Stimulated activated CD8-positive, alpha-beta memory T cell treated with anti-CD3 and anti-CD28 coated beads, Interleukin-7, amount 100 ng/mL, for 48 hours (primary cell): ENCODE measurements at places on chromosomes 12 and 14.

DNA sequence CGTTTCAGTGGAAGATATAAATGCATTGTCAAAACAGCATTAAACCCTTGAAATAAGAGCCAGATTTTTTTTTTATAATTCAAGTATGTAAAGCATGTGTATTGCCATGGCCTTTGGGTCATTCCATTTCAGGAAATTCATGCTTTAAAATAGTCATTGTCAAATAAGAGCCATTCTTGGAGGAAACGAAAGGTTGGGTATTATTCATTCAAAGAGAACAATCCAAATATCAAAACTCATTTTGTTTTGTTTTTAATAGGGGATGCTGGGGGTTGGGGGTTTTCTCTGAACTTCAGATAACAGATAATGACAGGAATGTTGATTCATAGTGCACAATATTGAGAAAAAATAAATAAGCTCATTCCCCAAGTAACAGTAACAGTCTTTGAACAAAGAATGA is 174.4 kb upstream of the NUDT4 start:
- DNase-seq, result no peak

DNA sequence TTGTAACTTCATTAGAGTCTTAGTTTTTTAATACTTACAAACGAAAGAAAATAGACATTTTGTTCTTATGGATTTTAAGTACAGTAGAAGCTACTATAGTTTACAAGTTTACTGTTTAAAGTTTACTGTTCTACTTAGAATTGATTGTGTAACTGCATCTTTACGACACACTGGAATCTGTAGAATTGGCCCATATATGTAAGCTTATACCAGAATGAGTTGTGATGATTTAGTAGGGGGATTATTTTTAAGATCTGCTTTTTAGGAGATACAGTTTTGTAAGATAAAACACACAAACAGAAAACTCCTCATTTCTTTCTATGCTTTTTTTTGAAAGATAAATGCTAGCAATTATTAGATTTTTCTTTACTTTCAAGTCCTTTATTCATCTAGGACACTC is 30.2 kb upstream of the NAV3 start:
- DNase-seq, result no peak

GRCh38 chr14:103932791-103933490 is 4.7 kb downstream of the TDRD9 start:
- no peak for DNase-seq

GRCh38 chr12:130557886-130558765 is 158.0 kb downstream of the RIMBP2 start:
- DNase-seq, result no peak

DNA sequence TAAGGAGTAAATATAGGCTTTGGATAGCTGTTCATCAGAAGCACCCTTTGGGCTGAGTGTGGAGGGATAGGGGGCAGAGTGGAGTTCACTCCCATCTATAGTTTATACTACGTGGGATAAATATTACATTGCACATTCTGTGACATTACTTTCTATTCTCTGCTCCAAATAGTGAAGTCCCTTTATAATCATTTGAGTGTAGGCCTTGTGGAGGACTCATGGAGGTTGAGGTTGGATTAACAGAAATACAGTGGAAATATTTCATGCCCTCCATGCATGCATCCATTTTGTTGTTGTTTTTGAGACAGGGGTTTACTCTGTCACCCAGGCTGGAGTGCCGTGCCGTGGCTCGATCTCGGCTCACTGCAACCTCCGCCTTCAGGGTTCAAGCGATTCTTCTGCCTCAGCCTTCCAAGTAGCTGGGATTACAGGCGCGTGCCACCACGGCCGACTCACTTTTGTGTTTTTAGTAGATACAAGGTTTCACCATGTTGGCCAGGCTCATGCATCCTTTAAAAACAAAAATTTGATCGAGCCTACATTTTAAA is 1.4 kb downstream of the CHPT1 start:
- DNase-seq, result no peak

DNA sequence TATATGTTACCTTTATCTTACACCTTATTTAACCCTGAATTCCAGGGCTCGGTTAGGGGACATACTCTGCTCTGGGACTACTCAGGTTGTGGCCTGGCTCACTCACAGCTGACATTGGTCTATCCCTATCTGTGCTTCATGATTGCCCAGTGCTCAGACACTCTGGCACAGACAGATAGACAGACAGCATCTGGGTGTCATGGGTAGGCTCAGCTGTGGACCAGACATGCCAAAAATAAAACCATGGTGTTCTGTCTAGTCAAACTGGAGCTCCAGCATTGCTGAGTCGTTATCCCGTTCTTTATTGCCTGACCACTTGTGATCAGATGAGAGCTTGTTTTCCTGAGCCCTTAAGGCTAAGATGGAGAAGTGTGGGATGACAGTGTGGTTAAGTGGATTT is 29.0 kb downstream of the FBXW8 start:
- no peak for DNase-seq

- DNase-seq, result no peak
Measured at GRCh38 chr14:105425823-105426247, 6.2 kb downstream of the MTA1 start.

DNA sequence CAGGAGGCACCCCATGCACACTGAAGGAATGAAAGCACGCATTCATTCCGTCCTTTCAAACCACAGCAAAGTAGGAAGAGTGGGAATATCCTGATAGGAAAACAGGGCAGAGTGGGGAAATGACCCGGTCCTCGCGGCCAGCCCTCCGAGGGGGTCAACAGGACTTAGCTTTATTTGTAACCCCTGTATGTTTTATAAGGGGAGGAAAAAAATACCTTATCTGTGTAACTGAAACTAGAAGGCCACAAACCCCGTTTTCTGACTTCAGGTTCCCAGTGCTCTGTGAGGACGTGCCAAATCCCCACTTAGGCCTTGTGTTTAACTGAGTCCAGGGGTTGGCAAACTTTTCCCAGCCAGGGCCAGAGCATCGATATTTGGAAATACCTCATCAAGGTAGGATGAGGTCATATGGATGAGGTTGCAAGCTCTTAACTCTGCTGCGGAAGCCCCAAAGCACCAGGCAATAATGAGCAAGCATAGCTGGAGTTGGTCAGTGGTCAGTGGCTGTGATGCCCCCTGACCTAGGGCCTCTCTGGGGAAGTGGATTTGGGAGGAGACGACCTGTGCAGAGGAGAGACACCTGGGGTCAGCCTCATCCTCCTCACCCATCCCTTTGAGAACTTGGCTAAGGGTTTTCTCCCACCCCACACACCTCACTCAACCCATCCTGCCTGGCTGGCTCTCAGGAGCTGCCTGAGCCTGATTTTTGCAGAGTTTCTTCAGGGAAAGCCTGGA is 58.5 kb downstream of the RBM19 start:
- DNase-seq, result no peak

DNA sequence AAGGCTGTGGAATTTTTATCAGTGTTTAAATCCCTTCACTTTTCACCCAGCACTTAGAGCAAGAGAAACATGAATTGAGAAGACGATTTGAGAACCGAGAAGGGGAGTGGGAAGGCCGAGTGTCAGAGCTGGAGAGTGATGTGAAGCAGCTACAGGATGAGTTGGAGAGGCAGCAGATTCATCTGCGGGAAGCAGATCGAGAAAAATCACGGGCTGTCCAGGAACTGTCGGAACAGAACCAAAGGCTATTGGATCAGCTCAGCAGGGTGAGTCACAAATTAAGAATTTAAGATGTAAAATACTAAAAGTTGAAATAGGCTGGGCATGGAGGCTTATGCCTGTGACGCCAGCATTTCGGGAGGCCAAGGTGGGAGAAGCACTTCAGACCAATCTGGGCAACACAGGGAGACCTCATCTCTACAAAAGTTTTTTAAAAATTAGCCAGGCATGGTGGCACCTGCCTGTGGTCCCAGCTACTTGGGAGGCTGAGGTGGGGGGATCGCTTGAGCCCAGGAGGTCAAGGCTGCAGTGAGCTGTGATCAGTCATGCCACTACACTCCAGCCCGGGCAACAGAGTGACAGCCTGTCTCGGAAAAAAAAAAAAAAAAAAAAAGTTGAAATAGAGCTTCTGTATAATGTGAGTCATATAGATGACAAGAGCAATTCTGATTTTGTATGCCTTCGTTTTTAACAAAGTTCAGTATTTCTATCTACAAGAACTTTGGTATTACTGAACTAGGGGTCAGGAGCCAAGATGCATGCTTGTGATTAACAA is 9.6 kb downstream of the BICDL1 start:
- no peak for DNase-seq

GRCh38 chr12:51773145-51773869 is 75.2 kb downstream of the FIGNL2 start:
- no peak for DNase-seq

- DNase-seq, result no peak
Measured at GRCh38 chr12:125280482-125281377, 215.5 kb downstream of the AACS start.

- no peak for DNase-seq
Measured at GRCh38 chr12:114852976-114853529, 169.1 kb upstream of the TBX3 start.

- no peak for DNase-seq
Measured at GRCh38 chr12:49260166-49260565, 4.7 kb upstream of the TUBA1C start.

GRCh38 chr14:64053694-64054669 is 201.2 kb downstream of the SYNE2 start:
- no peak for DNase-seq

GRCh38 chr12:17077594-17077993 is 471.6 kb upstream of the LMO3 start:
- DNase-seq, result no peak

DNA sequence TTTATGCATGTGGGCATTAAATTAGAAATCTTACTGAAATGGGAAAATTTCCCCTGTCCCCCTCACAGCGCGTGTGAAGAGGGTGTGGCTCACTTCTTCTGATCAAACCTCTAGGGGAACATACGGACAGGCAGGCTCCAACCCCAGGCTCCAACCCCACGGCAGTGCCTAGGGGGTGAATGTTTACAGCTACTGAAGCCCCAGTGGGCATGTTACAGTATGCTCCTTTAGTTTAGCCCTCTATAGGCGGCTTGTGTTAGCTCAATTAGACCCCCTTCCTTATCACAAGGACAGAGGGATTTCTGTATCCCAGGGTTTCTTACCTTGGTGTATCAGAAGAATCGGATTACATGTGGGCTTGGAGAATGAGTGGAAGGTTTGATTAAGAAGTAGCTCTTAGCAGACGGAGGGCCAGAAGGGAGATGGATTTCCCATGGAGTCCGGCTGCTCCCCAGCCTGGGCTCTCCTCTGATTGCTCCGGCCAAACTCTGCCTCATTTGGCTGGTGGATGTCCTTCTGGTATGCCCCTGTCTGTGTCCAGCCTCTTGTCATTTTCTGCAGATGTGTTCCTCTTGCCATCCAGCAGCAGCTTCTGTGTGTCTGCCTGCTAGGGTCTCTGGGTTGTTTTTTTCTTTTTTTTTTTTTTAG is 223.7 kb downstream of the TMTC2 start:
- no peak for DNase-seq

DNA sequence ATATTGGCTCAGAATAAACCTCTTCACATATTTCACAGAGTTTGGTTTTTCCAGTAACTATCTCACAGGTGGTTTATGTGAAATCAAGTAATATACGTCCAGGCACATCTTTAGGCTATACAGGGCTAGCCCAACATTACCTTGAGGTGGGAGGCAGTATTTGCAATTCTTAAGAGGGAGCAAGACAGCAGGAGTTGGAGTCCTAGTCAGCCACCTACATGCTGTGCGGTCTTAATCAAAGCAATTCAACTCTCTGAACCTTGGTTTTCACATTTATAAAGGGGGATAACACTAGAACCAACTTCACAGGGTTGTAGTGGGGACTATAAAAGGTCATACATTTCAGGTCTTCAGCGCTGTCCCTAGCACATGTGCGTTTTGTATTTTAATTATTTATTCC is 73.5 kb upstream of the FICD start:
- no peak for DNase-seq

DNA sequence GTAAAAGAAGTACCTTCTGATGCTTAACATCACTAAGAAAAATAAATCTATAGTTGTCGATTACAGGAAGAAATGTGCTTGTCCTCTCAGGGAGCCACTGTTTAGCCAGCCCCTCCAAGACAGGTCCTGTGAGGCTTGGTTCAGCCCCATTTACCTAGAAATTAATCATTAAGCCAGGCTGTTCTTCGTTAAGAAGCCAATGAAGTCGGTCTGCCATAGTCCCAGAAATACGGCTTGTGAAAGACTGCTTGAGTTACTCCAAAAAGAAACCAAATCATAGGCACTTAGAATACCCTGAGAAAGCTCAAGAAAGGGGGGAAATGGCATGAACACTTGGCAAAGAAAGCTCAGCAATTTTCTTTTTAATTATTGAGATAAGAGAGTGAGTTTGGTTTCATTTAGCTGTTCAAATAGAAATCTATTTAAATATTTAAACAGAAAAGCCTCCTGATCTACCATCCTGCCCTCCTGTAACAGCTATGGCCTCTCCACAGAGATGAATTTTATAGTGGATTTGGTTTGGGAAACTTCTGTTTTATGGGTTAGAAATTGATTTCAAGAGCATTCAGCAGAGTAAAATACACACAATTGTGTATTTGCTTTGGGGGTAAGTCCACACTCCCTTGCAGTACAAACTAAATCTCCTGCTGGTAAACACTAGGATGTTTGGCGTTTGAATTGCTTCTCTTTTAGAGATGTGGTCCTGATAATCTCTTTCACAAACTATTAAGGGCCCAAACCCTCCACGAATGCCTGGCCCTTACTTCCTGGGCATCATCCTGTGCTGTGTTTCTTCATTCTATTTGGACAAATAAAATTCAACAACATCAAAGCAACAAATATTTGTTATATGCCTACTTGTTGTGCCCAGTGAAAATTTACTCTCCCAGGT is 234.4 kb downstream of the SEC23A start:
- no peak for DNase-seq

- no peak for DNase-seq
Measured at GRCh38 chr12:47868552-47869031, 36.2 kb downstream of the VDR start.

GRCh38 chr12:117159674-117160073 is 30.6 kb downstream of the FBXO21 start:
- no peak for DNase-seq

DNA sequence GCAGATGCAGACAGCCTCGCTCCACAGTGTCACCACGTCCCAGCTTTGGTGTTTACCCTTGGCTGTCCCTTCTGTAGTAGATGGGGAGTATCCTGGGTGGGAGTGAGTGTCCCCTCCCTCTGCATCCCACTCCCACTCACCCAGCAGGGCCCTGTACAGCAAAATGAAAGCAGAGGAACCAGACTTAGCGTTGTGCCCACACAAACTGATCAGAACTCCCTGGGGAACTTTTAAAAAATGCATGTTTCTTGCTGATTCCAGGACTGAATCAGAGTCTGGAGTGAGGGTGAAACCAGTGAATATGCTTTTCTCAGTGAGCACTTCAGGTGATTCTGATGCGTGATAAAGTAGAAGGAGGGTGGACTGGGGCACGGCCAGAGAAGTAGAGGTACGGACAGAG is 2.9 kb downstream of the ACVRL1 start:
- no peak for DNase-seq
